ENCODE measurements at places on chromosomes 3 and 15.

- DNase-seq: no peak
Measured at GRCh38 chr3:190734490-190734889, 128.0 kb downstream of the GMNC start.

- no peak for DNase-seq
Measured at GRCh38 chr3:88467191-88467590, 317.4 kb downstream of the C3orf38 start.

- no peak for DNase-seq
Measured at GRCh38 chr3:77746892-77747291, 707.0 kb downstream of the ROBO2 start.

DNA sequence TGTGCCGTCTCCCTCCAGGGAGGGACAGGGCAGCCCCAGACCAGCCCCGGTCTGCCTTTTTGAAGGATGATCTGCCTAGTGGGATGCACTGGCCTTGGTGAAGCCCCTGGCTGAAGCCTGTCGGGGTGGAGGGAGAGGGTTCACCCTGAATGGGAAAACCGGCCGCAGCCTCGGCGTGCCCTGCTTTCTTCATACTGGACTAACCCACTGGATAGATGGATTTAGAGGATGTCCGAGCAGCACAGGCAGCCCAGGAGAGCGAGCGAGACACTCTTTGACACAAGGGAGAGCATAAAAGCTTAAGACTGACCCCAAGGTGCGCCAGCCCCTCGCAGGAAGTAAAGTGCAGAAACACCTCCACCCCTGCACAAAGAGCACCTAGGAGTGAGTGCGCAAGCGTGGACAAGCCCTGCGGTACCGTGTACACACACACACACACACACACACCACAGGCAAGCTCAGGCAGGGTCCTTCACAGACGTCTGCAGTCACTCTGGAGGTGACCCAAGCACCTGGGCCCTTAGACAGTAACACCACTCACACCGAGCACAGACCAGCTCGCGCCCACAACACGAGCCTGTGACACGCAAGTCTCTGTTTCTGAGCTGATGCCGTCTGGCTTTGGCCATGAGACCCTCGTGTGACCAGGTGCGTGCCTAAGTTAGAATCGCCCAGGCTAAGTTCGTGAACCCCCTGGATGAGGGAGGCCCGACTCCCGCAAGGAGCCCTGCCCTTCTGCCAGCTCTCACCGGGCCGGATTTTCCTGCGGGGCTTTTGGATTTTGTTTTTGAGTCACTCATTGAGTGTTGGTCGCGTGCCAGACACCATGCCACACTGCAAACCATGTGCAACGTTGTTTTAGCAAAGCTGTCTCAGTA lies 11.3 kb downstream of the SEMA4B start:
- no peak for DNase-seq

- DNase-seq: no peak
Measured at GRCh38 chr3:54120657-54121413, 1.5 kb upstream of the CACNA2D3 start.

GRCh38 chr3:169578381-169579024 lies 85.0 kb downstream of the MECOM start:
- no peak for DNase-seq

DNA sequence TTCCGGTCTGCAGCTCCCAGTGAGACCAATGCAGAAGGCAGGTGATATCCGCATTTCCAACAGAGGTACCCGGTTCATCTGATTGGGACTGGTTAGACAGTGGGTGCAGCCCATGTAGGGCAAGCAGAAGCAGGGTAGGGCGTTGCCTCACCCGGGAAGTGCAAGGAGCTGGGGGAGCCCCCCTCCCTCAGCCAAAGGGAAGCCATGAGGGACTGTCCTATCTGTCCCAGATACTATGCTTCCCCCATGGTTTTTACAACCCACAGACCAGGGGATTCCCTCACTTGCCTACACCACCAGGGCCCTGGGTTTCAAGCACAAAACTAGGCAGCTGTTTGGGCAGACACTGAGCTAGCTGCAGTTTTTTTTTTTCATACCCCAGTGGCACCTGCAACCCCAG lies 71.8 kb downstream of the CPNE4 start:
- DNase-seq: no peak

DNA sequence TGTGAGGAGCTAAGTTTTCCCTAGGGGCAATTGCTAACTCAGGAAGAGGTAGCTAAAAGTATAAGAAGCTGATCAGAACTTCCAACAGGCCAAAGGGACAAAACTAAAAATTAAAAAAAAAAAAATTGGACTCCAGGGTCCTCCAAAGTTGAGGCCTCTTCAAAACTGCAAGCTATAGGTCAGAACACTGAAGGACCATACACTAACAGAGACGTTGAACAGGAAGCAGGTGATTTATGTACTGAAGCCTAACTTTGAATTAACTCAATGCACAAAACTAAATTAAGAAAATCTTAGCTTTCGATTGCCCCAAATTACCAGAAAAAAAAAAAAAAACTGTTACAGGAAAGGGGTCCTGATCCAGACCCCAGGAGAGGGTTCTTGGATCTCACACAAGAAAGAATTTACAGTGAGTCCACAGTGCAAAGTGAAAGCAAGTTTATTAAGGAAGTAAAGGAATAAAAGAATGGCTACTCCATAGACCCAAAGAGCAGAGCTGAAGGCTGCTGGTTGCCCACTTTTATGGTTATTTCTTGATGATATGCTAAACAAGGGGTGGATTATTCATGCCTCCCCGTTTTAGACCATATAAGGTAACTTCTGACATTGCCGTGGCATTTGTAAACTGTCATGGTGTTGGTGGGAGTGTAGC lies 442.8 kb upstream of the NECTIN3 start:
- DNase-seq: no peak

DNA sequence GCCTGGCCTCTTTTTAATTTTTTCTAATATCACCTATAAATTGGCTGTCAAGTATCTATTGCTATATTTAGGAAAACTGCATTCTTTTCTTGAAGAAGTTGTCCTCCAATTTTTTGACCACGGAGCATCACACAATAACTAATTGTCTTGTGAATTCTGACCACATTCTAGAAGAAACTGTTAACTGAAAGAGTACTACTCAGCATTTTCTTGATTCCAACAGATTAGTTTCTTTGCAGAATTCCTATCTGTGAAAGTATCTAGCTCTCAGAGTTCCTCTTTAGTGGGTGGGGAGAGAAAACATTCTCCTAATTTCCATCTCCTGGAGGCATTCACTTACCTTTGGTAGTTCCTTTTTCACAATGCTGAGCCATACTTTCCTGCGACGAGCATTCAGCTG lies 31.1 kb downstream of the INO80 start:
- DNase-seq: no peak

DNA sequence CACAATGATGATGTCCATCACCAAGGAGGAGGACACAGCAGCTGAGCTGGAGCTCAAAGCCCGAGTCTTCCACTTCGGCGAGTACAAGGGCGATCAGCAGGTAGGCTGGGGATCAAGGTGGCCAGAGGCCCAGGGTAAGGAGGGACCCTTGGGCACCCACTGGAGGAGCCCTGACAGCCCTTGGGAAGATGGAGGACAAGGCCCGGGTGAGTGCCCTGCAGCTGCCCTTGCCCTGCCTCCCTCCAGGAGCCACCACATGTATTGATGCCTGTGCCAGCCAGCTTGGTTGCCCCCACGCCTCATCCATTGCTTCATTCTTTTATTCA lies 38.4 kb downstream of the CFAP100 start:
- DNase-seq: peak; percentile 24

GRCh38 chr15:34610354-34610753 lies 26.9 kb upstream of the GOLGA8B start:
- DNase-seq: peak; percentile 4

- peak; percentile 9 for DNase-seq
Measured at GRCh38 chr3:12049675-12050074, 45.5 kb downstream of the SYN2 start.

DNA sequence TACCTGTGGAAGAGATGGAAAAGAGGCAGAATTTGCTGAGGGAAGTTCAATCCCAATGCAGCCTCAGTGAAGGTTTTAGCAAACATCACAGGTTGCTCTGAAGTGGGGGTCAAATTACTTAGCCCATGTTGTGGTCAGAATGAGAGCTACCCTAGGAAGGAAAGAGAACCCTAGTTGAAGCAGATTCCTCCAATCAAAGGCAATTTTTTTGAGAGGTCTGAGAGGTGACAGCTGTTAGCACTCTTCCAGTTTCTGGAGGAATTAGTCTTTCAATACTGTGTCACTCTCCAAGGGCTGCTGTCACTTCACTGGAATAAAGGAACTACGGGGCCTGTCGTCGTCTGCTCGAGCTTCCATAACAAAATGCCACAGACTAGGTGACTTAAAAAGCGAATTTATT lies 584.2 kb upstream of the DPPA4 start:
- DNase-seq: no peak

DNA sequence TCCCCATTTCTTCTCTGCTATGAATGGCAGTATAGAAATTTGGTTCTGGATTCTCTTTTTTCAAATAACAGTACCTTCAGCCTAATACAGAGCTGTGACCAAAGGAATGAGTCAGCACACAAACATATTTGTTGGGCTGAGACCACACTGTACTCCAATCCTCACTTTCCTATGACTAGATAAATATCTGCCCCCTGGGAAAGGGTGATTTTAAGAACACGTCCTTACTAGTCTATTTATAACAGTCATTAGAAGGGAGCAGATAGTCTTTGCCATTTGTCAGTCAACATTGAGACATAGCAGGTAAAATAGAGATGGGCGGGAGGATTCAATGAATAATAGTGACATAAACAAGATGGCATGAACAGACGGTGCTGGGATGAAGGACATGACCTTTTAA lies 461.3 kb downstream of the MCTP2 start:
- DNase-seq: peak; percentile 6

GRCh38 chr3:195440379-195440778 lies 2.4 kb downstream of the ACAP2 start:
- DNase-seq: no peak

- DNase-seq: peak; percentile 62
Measured at GRCh38 chr3:16378920-16379319, 113.9 kb downstream of the OXNAD1 start.

DNA sequence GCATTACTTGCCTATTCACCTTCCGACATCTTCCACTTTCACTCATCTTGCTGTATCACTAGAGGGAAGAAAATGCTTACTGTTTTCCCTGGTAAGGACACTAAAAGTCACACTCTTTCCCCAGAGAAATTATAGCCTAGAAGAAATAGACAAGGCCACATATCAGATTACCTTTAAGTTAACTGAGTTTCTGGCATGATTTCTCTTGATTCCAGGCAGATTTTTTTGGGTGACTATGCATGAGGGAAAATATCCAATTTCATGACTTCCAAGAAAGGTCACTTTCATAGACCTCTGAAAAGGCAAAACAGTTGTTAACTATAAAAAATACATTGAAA lies 30.3 kb downstream of the TCF12 start:
- no peak for DNase-seq

DNA sequence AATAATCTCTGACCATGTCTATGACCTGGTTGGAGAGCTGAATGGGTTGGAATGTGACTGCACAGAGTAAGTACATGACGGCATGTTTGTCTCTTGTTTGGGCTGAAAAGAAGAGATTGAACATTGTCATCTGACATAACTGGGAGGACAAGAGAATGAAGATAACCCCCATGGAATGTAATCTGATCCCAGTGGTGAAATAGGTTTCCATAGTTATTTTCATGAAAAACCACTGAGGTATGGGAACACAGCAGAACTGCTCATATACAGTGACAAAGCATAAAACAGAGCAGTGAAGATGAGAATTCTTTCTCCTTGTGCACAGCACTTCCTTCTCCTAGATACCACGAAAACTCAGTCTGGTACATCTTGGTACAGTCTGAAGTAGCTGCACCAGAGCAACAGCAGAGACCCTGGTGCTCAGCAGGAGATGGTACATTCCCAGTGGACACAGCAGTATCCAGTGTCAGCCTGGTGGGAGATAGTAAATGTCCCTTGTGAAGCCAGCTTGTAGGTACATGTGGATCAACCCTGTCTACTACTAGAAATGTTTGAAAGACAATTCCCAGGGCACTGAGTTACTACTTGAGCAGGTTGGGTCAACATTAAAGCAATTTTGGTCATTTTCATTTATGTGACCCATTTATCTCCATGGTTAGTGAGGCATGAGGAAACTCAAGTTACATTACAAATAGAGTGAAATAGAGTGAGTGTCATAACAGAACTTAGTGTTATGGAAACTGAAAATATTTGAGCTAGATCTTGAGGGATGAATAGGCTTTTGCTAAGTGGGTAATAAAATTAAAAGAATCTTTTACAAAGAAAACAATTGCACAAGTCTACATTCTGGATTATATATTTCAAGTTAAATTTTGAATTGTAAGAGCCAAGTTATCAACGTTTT lies 178.3 kb downstream of the SUCNR1 start:
- DNase-seq: peak; percentile 39

- DNase-seq: peak; percentile 91
Measured at GRCh38 chr15:59170295-59171066, 36.2 kb upstream of the LDHAL6B start.

DNA sequence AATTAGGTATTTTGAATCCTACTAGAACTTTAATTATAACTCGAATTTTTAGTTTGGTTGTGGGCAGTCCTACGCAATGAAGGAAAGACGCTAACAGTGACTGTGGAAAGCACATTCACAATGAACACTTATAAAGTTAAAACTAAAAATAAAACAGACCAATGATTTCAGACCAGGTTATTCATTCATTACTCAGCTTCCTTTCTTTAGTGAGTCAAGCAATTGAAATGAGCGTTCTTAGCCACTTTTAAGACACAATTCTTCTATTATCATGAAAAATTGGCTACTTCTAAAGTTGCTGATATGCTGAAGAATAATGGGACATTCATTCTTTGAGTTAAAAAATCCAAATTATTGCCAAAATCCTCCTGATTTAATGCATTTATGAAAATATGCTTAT lies 66.0 kb upstream of the CMSS1 start:
- DNase-seq: peak; percentile 90

DNA sequence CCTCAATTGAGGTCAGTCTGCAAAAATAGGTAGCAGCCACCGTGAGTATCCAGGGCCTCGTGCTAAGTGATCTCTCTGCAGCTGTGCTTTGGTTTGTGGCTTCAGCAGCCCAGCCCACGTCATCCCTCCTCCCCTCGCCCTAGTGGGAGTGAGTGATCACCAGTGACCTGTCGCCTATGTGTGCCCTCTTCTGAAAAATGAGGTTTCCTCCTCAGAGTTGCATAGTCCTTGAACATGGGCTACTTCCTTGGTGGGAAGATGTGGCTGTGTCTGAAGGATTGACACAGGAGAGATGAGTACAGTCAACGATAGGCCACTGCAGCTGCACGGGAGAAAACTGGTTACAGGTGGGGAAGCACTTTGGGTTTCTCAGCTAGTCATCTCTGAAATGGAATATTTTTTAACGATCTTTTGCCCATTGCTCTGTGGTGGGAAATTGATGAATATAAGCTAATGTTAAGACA lies 144.8 kb upstream of the BHLHE40 start:
- DNase-seq: no peak

GRCh38 chr15:98952381-98952803 lies 55.2 kb downstream of the PGPEP1L start:
- no peak for DNase-seq
